ENCODE measurements at places on chromosomes 1 and 21. TPM values are rescaled to one million over a fixed set of nuclear protein-coding genes. Genes with fewer than 3 reads are reported as not detected.

- no peak for DNase-seq
Observed at GRCh38 chr1:167127236-167127635, 33.4 kb downstream of the STYXL2 start.

SLC30A10 gene
- not detected for total RNA-seq

HRNR gene
- total RNA-seq = 0.10 TPM

PDPN gene
- total RNA-seq = not detected

UBE2G2 gene
- total RNA-seq = 186 TPM
